ENCODE measurements at places on chromosomes 5 and 9.

GRCh38 chr5:82387001-82387818 lies 109.1 kb upstream of the RPS23 start:
- DNase-seq: no peak

DNA sequence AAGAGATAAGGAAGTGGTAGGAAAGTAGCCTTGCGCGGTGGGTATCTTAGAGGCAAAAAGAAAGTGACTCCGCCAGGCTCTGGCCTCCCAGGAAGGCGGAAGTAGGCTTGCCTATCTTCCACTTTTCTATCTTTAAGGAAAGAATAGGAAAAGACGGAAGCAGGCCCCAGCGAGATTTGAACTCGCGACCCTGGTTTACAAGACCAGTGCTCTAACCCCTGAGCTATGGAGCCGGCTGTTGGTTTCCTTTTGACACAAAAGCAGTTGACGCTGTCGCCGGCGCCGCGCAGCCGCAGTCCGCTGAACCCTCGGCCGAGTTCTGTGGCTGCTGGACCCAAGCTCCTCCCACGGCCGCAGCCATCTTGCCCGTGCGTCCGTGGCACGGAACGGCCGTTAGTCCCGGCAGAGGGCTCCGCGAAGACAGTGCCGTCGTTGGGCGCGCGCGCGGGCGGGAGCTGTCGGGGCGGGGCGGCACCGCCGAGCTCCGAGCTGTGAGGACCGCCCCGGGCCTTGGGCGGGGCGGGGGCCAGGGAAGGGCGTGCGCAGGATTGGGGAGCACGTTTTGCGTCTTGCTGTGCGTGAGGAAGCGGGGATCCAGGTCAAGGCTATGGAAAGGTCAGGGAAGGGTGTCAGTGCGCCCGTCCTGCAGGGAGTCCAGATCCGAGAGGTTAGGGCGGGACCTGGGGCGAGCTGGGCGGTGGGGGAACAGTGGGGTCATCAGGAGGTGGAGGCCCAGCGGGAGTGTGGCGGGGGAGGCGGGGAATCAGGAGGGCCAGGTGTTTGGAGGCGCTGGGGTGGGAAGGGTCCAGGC lies 13.3 kb downstream of the TRIM7 start:
- peak; percentile 98 for DNase-seq

GRCh38 chr5:142618130-142618523 lies 67.8 kb downstream of the FGF1 start:
- DNase-seq: no peak

- DNase-seq: no peak
Observed at GRCh38 chr9:26802921-26803320, 89.7 kb downstream of the CAAP1 start.

DNA sequence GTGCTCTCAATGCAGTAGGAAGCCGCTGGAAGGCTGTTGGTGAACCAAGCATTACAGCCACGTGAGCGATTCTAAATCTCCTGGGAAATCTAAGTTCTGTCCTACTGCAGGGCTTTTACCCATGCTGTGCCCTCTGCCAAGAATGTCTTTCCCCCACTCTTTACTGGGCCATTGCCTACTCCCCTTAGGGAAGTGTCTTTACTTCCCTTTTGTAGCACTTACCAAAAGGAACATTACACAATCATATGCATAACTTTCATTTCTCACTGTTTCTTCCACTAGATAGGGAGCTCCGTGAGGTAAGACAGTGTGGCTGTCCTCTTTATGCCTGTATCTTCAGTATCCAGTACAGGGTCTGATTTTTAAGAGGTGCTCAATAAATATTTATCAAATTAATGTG lies 241.7 kb upstream of the NR4A3 start:
- DNase-seq: peak; percentile 88

DNA sequence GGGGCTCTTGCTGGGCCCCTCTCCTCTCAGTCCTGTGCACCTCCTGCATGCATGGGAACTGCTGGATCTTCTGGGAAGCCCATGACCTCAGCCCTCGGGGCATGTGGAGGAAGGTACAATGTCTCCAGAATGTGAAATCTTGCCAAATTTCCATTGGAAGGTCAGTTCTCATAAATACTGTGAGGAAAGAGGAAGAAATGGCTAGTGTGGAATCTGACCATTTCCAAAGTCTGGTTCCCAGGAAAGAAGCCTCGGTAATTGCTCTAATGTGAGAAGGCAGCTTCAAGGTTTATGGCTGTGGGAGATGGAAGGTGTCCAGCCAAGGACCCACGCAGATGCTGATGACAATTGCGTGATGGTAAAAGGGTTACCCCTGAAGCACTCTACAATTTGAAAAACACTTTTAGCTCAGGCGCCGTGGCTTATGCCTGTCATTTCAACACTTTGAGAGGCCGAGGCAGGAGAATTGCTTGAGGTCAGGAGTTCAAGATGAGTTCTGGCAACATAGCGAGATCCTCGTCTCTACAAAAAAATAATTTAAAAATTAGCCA lies 8.1 kb upstream of the IL17B start:
- DNase-seq: no peak

DNA sequence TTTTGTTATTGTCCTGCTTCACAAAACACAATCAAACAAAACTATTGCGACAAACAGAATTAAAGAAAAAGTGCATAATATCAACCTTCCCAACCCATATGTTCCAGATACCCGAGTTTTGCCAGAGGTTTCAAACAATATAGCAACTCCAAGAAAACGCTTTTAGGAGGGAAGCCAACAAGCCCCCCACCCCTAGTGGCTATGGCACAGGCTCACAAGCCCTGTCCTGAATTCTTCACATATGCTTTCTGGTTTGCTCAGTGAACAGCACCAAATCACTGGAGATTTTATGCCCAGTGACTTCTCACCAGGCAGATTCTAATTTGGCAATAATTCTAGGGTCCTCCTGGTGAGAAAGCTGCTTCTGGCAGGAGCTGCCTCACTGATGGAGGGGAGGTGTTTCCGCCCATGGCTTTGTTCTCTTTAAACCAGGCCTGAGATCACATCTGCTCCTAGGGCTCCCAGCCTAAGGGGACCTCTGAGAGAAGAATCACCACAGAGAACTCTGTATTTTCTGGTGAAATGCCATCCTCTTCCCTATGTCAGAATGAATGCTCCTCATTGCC lies 1982.4 kb downstream of the EFNA5 start:
- no peak for DNase-seq

DNA sequence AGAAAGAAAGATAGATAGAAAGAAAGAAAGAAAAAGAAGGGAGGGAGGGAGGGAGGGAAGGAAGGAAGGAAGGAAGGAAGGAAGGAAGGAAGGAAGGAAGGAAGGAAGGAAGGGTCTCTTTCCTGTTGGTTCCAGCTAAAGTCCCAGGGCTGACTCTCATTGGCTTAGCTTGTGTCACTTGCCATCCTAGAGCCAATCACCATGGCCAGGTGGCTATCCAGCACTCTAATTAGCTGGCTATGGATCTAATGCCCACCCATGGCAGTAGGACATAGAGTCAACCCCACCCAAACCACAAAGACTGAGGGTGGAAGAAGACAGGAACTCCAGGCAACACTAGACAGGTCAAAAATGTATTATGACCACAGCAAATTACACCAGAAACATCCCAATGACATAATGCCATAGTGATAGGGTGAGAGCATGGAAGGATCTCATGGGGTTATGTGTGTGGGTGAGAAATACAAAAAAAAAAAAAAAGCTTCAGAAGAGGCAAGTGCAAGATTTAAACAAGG lies 10.8 kb upstream of the CPLX2 start:
- DNase-seq: no peak

DNA sequence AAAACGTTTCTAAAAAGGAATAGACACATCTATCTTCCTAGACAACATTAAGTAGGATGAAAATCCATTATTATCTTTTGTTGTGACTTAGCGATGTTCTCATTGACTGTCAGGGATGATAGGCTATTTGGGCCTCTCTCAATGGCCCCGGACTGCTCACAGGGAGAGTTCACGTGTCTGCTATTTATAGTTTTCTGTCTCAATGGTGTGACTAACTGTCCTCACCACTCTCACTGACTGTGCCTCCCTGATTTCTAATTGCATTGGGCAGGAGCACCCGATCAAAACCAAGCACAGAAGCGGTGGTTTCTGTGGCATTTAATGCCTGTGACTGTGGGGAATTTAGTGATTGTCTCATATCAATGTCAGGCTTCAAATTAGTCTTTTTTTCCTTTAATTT lies 286.7 kb upstream of the KLF9 start:
- DNase-seq: no peak

DNA sequence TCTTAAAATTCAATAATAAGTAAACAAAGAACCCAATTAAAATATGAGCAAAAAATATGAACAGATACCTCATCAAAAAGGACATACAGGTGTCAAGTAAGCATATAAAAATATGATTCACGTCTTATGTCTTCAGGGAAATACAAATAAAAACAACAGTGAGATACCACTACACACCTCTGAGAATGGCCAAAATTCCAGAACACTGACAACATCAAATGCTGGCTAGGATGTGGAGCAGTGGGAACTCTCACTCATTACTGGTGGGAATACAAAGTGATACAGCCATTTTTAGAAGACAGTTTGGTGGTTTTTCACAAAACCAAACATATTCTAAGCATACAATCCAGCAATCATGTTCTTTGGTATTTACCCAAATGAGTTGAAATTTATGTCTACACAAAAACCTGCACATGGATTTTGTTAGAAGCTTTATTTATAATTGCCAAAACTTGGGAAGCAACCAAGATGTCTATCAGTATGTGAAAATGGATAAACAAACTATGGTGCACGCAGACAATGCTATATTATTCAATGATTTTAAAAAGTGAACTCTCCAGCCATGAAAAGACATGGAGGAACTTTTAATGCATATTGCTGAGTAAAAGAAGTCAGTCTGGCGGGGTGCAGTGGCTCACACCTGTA lies 252.3 kb downstream of the NR3C1 start:
- no peak for DNase-seq

GRCh38 chr5:143002459-143003327 lies 232.5 kb downstream of the ARHGAP26 start:
- DNase-seq: peak; percentile 94

DNA sequence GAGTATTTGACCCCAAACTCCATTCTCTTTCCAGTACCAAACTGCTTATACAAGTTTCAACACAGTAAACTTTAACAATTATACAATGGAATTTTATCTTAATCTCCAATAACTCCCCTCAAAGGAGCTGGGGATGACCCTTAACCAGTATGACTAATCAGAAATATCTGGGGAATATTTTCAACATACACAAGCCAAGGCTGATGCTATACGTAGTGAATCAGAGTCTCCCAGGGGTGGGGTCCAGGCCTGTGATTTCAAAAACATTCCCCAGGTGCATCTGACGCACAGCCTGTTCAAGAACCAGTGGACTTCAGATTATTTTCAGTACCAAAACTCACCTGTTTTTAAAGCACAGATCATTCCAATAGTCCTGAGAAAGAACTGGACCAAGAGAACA lies 11.8 kb upstream of the SEMA5A start:
- DNase-seq: no peak

- DNase-seq: no peak
Observed at GRCh38 chr5:22751536-22751935, 101.6 kb downstream of the CDH12 start.

DNA sequence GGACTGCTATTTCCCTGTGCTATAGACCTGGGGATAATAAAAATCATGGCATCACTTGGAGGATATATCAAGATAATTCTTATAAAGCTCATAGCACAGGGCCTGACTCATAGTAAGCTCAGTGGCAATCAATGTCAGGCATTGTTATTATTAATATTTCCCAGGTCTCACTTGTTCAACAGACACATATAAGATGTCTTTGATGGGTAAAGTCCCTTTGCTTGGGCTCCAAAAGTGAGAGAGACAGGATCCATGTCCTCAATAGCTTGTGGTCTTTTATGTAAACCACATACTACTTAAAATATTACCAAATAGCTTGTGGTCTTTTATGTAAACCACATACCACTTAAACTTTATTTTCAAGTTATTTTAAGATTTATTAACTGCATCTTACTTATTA lies 11.2 kb downstream of the SH3RF2 start:
- DNase-seq: no peak

- DNase-seq: peak; percentile 75
Observed at GRCh38 chr5:88778736-88779135, 104.2 kb downstream of the MEF2C start.

GRCh38 chr9:133786371-133786753 lies 48.2 kb upstream of the SARDH start:
- peak; percentile 62 for DNase-seq

- no peak for DNase-seq
Observed at GRCh38 chr5:149320791-149321330, 24.4 kb upstream of the GRPEL2 start.

GRCh38 chr9:124260769-124261603 lies 3.2 kb downstream of the NEK6 start:
- peak; percentile 88 for DNase-seq

- no peak for DNase-seq
Observed at GRCh38 chr9:120587328-120587727, 7.4 kb upstream of the CDK5RAP2 start.

DNA sequence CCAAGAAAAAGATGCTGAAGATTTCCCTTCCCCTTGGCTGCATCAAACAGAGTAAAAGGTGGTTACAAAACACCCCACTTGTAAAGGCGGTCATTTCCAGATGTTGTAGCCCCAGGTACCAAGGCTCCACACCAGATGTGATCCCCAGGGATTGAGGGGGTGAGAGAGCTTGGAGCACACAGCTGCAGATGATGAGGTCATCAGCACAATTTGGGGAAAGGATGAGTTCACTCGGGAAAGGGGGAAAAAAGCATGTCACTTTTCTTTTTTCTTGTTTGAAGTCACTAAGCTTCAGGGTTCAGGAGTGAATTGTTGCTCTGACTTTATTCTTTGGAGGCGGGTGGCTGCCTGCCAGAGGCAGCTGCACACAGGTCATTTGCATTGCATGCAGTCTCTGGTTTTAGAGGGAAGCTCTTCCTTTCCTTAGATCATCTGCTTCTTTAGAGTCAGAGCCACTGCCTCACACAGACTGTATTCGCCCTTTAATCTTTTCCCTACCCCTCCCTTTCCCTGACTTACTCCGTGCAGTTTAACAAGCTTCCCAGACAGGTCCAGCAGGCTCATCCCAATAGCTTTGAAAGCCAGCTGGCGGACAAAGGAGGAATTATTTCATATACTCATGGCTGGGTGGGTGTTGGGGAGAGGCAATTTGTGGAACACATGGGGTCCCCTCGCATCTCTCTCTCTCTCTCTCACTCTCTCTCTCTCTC lies 409.3 kb upstream of the SLC24A2 start:
- DNase-seq: no peak

DNA sequence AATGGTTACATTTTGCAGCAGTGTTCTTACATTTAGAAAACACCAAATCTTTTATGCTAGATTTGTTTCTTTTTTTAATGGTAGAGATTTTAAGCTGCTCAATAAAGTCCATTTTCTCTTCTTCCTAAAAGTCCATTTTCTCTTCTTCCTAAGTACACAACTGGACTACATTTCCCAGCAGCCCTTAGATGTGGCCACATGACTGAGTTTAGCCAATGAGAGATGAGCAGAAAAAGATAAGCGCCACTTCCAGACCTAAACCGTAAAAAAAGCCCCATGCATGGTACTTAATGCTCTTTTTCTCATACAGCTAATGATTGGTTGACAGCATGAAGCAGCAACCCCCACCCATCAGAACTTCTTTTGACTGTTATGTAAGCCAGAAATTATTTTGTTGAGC lies 206.7 kb downstream of the FAM114A2 start:
- DNase-seq: peak; percentile 2
